Stimulated activated CD4-positive, alpha-beta T cell treated with anti-CD3 and anti-CD28 coated beads, Interleukin-4, amount 100 ng/mL, for 4 hours (primary cell): ENCODE measurements at places on chromosomes 12 and 14.

DNA sequence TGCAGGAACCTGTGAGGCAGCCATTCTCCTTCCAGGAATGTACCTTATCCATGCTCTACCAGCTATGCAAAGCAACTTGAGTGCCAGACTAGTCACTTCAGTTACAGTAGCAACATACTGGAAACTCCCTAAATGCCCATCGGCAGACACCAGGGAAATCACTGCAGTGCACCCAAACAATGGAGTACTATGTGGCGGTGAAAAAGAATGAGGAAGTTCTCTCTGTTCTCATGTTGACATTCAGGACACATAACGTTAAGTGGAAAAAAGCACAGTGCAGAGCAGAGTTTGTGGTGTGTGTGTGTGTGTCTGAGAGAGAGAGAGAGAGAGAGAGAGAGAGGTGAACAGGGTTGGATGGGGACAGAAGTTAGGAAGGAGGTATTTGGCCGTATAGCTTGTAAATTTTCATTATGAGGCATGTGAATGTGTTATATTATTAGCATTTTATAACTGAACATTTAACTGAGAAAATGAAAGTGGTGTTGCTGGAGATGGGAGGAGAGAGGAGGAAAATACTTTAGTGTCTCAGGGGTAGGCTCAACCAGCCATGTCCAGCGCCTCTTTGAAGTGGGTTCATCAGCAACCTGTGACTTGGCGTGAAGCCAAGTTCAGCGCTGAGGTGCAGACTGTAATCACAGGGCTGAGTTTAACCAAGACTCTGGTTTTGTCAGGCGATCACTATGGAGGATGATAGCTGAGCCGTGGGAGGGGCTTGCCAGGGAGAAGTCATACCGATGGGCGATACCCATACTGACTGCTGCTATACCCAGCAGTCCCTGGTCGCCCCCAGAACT lies 17.3 kb downstream of the TNFAIP2 start:
- no peak for DNase-seq

DNA sequence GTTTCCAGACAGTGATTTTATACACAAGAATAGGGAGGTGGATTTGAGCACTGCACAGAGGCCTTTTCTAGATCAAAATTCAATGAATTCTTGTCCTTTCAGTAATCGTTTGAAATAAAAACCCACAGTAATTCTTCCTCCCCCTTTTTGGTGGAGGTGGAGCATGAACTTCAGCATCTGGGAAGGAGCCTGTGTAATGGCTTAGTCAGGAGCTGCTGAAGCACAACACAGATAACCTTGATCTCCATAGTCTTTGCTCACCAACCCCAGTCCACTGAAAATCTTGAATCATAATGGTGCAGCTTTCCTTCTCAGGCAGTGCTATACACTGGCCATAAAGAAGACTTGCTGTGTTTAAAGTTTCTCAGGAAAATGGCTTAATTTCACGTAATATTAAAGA lies 6.4 kb upstream of the TBPL2 start:
- DNase-seq = no peak

DNA sequence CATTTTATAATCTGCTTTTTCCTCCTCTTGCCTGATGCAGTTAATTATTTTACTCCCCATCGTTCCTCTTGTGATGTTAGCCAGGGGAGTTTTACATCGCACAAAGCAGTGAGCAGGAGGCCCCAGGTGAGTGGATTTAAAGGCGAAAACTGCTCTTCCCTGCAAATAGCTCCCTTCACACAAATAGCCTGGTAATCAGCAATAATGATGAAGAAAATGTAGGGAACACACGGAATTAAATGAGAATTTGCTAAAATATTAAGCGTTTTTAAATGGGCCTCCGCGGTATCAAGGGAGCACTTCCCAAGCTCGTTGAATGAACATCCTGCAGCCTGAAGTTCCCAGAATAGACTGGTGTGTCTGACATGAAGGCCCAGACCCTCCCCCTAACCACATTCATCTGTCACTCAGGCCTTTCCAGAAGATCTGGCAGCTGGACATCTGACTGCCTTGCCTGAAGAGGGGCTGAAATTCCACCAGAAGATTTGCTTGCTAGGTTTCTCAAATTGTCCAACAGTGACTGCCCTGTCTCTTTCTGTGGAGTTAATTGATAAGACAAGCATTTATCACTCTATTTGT lies 127.2 kb downstream of the CCDC60 start:
- no peak for DNase-seq

DNA sequence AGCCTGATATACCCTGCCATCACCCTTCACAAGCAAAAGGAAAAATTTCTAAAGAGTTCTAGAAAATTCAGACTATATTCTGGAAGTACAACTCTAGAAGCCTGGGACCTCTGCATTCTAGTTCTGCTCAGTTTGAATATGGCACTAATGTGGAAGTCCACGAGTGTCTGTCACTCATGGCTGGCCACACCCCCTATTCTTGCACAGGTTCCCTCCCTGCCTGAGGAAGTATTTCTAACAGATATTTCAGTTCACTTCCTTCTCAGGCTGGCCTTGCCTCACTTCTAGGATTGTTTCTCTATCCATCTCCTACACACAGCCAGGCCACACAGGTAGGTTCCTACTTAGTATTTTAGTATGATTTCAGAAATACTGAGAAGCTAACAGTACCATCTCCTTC lies 67.4 kb downstream of the PHLDA1 start:
- DNase-seq = no peak

DNA sequence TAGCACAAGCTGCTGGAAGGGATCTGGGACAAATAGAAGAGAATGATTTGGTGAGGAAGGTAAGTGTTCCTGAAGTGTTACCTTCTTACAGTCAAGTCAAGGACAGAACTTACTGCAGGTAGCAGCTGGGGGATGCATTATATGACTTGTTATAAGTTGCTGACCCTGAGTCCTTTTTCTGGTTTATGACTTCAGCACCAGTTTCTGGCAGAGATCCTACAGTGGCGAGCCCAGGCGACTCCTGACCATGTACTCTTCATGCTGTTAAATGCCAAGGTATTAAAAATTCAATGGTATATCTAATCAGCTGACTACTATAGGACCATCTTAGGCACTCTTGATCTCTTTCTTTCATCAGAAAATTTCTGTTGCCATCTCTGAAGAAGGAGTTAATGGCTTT lies 45.1 kb upstream of the ATF1 start:
- DNase-seq = no peak

DNA sequence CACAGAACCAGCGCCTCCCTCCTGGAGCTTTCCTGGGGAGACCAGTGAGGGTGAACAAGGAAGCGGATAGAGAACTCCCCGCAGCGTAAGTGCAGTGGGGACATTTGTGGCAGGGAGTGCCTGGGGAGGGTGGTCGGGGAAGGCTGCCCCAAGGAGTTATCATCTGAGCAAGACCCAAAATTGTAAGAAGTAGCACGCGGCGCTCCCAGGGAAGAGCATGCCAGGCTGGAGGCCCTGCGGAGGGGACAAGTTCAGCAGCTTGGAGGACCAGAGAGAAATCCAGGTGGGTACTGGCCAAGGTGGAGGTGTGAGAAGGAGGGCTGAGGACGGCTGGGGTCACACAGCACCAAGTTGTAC lies 46.2 kb upstream of the RIMBP2 start:
- no peak for DNase-seq
